ENCODE measurements at places on chromosomes 1 and 21. TPM values are rescaled to one million over a fixed set of nuclear protein-coding genes. Genes with fewer than 3 reads are reported as not detected.

The CBR1 gene
- total RNA-seq = 164 TPM

The AMY1C gene
- total RNA-seq = not detected

The CAP1 gene
- 510 TPM for total RNA-seq

The PRR9 gene
- total RNA-seq = 1.2 TPM

The AXDND1 gene
- total RNA-seq = 0.22 TPM

The PLA2G2C gene
- total RNA-seq = under 0.01 TPM

Data from uterine smooth muscle cell (primary cell).